Stomach (tissue), 19 donors: ENCODE measurements at places on chromosomes 3 and 15.

DNA sequence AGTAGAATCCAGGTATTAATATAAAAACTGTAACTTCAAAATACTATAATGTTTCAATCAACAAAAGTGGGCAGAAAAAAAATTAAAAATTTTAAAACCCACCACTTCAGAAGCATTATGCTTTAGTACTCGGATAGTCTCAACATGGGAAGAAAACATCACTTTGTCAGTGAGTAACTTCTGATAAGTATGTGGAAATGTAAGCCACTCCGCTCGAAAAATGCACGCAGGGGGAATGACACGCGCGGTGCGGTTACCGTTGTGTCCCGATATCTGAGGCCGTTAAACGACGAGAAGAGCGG is 656 bp downstream of the NGLY1 start:
- no peak for DNase-seq

- peak; percentile 83 for DNase-seq
Observed at GRCh38 chr15:68418611-68419161, 13.3 kb downstream of the ITGA11 start.

GRCh38 chr15:85125056-85125661 is 143.5 kb downstream of the PDE8A start:
- DNase-seq, result no peak

- DNase-seq, result no peak
Observed at GRCh38 chr15:78044407-78045155, 32.9 kb downstream of the TBC1D2B start.

DNA sequence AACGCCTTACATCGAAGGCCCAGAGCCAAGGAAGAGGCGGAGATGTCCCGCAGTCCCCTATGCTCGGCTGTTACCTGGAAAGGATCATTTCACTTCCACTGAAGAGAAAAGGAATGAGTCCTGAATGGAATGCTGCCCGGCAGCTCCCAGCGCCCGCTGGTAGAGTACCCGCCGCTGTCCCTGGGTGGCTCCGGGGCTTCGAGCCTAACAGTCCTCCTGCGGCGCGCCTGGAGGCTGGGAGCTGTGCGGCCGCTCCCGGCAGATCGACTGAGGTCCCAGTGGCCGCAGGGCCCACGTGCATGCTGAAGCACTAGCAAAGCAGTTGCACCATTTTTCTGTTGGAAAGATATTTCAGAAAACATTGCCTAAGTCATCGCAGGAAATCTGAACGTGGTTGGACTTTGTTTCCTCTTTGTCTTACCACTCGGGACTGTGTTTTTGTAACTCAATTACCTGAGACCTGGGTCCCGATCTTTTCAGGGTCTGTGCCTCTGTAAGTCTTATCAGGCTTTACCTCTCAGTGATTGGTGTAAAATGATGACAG is 984 bp downstream of the RNU6-1 start:
- DNase-seq, result peak; percentile 86

DNA sequence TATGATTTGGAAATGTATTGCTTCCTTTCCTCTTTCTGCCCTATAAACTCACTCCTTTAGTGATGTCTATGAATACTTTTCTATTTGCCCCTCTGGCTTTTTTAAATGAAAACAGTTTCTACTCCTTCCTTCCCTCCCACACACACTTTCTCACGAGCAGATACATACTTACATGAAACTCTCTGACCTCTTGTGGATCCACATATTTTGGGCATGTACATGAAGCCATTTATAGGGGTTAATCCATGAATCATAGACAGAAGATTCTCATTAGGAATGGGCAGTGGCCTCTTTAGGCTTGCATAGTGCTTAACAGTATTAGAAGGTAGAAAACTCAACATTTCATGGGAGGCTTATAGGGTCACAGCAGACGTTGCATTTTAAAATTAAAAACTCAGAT is 24.8 kb downstream of the ANAPC13 start:
- DNase-seq, result no peak

DNA sequence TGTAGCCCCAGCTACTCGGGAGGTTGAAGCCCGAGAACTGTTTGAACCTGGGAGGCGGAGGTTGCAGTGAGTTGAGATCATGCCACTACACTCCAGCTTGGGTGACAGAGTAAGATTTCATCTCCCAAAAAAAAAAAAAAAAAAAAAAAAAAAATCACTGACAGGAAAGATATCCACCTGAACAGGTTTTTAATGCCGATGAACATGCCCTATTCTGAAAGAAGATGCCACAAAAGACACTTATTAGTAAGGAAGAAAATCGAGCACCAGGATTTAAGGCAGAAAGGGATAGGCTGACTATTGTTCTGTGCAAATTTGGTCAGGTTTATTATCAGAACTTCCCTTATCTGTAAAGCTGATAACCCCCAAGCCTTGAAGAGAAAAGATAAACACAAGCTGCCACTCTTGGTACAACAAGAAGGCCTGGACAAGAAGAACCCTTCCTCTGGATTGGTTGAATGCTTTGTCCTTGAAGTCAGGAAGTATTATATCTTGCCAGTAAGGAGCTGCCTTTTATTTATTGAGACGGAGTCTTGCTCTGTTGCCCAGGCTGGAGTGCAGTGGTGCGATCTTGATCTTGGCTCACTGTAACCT is 2.7 kb upstream of the PARP16 start:
- no peak for DNase-seq

- DNase-seq, result no peak
Observed at GRCh38 chr3:112030901-112031300, 3.6 kb upstream of the TMPRSS7 start.

- DNase-seq, result peak; percentile 81
Observed at GRCh38 chr3:12405432-12406272, 78.6 kb upstream of the TSEN2 start.

GRCh38 chr15:67685008-67685599 is 140.2 kb upstream of the SKOR1 start:
- no peak for DNase-seq

DNA sequence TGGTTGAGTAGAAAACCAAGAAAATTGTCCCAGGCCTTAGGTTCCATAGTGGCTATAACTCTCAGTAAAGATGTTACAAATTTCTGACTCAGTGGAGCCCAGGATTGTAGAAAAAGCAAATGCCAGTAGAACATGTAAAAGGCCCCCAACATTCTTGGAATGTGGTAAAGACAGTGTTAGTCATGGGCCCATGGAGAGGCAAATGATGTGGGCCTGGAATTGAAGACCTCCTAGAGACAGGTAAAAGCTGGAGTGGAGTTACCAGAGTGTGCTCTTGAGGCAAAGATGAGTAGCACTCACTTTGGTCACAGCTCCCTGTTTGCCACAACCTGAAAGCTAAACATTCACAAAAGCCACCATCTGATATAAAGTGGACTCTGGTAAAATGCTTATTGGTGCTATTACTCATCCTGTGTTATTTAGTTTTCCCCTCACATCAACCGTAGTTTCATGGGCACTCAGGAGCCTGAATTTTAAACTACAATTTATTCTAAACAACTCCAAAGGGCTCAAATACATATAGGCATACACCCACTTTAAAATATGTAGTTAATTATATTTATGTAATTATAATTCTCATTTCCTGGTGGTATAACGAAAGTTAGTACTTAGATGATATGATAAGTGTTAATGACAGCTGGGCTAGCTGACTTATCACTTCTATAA is 359.6 kb upstream of the NECTIN3 start:
- no peak for DNase-seq

DNA sequence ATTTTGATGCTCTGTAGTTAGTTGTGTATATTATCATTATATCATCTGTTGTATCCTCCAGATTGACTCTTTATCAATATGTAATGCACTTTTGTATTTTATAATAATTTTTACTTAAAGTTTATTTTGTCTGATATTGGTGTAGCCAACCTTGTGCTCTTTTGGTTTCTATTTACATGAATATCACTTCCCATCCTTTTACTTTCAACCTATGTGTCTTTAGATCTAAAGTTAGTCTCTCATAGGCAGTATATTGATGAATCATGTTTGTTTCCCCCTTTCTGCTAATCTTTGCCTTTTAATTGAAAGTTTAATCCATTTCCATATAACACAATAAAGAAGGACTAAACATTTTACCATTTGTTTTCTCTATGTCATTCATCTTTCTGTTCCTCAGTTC is 28.1 kb upstream of the CD200R1L start:
- no peak for DNase-seq

GRCh38 chr3:40387001-40387894 is at the start of gene ENTPD3:
TSS of gene ENTPD3 (plus strand) at chr3:40387184. CDS start at chr3:40388058, 874 bp downstream.
- DNase-seq, result peak; percentile 75

DNA sequence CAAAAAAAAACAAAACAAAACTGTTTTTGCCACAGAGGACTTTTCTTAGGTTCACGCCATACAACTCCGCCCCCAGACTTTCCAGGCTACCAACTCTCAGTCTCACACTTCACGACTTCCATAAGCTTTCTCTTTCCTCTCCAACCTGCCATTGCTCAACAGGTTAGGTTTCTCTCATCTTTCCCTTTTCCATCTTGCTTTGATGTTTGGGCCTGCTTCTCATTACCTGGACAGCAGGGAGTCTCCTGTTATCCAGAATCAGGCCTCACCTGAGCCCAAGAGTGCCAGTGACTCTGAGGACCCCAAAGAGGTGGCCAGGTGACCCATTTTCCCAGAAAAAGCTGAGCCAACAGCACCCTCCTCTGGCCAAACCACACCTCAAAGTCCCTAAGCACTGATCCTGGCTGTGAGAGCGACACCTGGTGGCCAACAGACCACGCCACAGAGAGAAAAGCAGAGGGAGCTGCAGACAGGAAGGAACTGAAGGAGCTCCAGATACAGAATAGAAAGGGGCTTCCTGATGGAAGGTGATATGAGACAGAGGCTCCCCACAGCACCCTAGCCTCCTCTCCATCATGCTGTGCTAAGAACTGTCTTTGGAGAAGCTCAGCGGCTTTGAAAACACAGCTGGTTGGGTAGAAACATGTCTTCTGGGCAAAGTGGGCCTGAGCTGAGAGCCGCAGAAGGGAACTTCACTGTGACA is 4.0 kb downstream of the CCDC51 start:
- peak; percentile 91 for DNase-seq

DNA sequence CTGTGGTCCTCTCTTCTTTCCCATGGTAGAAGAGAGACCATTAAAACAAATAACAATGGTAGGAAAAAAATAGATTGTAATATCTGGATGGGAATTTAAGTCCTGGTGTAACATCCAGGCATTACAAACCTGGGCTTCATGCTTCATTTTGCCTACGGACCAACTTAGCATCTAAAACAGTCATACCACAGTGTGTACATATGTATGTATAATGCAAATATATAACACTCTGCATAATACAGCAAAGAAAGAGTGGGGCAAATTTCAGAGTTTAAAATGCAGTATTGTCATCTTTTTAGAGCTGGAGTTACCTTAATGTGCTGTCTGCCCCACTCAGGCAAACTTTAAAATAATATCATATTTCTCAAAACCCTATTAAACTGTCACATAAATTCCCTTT is 298.2 kb downstream of the AGBL1 start:
- no peak for DNase-seq

- DNase-seq, result peak; percentile 36
Observed at GRCh38 chr15:64105113-64105704, 9.4 kb downstream of the SNX1 start.

DNA sequence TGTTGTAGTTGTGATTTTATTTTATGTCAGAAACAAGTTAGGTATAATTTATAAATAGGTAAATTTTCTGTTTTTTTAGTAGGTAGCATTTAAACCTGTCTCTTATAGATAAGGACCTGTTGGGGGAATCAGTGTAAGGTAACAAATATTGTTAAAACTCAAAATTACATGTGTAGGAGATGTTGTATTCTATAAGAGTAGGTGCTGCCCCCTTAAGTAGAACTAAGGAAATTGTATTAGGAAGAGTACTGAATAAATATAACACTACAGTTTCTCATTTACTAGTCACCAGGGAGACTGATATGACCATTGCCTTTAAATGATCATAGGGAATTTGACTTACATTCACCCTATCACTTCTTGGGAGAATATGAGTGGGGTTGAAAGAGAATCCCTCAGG is 31.2 kb downstream of the SLC25A36 start:
- DNase-seq, result peak; percentile 23

DNA sequence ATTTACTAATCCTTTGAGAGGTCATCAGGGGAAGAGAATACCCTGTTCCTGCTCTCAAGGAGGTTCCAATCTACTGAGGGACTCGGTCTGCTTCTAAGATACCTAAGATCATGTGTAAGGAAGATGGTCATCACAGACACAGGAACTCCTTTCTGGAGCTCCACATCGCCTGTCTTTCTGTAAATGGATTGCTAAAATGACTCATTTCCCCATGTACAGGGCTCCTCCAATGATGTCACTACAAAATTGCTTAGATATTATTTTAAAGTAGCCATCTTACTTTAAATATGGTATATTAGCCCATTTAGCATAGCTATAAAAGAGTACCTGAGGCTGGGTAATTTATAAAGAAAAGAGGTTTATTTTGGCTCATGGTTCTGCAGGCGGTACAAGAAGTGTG is 206.1 kb upstream of the PROK2 start:
- no peak for DNase-seq

- DNase-seq, result no peak
Observed at GRCh38 chr3:195762249-195762585, 41.4 kb downstream of the MUC20 start.

GRCh38 chr3:64049136-64049535 is 25.8 kb upstream of the PSMD6 start:
- DNase-seq, result no peak

GRCh38 chr3:142723665-142723967 is 218 bp upstream of the TRPC1 start:
- no peak for DNase-seq

GRCh38 chr3:33167716-33168336 is 50.8 kb downstream of the SUSD5 start:
- DNase-seq, result no peak

DNA sequence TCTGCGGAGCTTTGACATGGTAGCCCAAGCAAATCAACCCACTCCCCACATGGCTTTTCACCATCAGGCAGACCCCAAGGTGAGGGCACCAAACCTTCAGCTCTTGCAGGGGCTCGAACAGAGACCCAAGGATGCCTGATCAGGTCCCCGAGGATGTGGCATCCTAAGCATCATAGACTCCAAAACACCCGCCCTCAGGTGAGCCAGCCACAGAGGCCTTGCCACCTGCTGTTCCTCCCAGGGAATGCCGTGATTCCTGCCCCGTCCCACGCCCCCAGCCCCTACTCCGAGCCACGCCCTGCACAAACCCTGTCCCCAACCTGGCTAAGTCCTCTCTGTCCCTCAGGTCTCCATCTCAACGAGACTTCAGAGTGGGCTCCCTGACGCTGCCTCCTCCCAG is 34.7 kb upstream of the SLC41A3 start:
- peak; percentile 14 for DNase-seq

- no peak for DNase-seq
Observed at GRCh38 chr15:37794947-37795346, 139.5 kb upstream of the TMCO5A start.

DNA sequence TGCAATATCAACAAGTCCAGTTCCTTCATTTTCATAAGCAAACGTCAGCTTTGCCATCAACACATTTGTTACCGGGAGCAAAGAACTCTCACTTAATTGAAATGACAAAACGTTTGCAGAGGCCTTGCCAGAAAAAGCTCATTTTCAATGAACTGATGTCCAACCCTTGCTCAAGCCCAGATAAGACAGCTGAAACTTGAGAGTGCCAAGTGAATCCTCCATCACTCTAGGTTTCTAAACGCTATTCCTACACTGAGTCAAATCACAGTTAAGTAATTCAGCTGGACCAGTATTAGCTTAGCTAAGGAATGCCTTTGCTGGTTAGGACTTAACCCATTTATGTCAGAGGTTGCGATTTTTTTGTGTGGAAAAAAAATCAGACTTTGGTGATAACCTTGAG is 11.5 kb downstream of the CHSY1 start:
- DNase-seq, result no peak
